ENCODE measurements at places on chromosomes 11 and 22.

DNA sequence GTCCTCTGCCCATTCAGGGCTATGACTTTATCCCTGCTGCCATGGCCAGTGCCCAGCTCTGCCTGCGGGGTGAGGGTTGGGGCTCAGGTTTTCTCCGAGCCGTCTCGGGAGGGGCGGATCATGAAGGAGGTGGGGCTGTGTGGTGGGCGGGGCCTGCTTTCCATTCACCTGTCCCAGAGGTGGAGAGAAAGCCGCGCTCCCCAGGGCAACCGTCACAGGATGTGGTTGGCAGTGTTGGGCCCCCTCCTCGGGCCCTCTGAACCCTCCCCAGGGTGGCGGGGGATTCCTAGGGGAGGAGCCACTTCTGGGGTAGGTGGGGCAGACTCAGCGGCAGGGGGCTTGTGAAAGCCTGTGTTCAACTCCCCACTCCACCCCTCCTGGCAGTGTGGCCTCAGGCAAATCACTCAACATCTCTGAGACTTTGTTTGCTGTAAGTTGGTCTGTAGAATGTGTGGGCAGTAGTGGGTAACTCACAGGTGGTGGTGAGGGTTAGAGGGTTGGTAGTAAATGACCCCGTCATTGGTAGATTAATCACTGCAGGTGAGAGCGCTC, 50.3 kb downstream of the CD6 start:
- DNase-seq = no peak

- no peak for DNase-seq
Measured at GRCh38 chr11:128694618-128695481, 978 bp downstream of the FLI1 start.

- DNase-seq = no peak
Measured at GRCh38 chr11:118574636-118575035, 2.4 kb downstream of the ARCN1 start.

DNA sequence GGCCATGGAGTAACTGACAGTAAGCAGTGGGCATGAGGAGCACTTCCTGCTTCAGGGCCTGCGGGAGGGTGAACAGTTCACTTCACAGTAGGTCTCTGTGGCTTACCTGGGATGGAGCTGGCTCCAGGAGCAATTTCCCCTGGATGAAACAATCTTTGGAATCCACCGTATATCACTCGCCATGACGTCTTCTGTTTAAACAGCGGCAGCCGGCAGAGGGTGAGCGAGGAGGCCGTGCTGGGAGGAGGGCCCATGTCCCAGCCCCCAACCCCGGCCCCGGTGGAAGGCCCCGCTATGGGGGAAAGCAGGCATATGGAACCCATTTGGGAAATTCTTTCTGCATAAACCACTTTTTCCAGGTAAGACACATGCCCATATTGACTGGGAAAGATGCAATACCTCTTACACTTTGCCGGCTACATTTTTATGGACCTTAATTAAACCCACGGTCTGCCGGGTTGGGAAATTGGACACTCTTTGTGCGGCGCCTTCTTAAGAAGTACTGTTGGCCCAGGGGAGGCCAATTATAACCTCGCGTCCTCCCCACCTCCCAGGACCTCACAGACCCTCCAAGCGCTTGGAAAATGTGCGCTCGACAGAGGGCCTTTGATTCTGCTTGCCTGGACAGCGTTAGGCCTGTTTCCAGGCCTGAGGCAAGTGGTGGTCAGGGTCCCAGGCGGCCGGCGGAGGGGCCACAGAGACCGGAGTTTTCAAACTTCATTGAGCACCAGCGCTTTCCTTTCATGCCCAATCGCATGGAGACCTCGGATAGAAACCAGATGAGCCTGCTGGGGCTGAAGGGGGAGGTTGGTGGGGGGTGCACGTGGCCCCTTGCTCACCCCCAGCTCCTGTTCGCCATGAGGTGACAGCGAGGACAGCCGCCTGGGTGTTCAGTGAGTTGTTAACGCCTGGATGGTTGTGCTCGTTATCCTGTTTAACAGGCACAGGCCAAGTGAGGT, 40.4 kb downstream of the SMIM38 start:
- no peak for DNase-seq

GRCh38 chr11:95776859-95777258, 12.7 kb downstream of the FAM76B start:
- no peak for DNase-seq

DNA sequence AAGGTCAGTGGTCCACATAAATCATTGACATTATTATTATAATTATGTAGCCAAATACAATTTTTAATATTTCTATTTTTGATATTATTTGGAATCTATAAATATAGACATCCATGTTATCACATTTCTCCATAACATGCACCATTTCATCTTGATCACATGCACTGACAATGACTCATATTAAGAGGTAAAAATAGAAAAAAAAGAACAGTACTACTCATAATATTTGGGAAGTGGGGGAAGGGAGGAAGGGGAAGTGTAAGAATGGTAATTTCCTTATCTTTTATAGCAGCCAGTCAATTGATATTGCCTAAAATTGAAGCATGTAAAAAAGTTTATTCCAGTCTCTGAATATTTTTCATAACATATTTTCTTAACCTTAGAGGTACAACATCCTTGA, 72.3 kb downstream of the ADM start:
- DNase-seq = no peak

GRCh38 chr11:70131606-70132190, 53.6 kb downstream of the ANO1 start:
- no peak for DNase-seq

GRCh38 chr22:17842386-17842785, 68.1 kb upstream of the BID start:
- DNase-seq = no peak

- DNase-seq = no peak
Measured at GRCh38 chr11:75565221-75565814, 3.3 kb downstream of the SERPINH1 start.

DNA sequence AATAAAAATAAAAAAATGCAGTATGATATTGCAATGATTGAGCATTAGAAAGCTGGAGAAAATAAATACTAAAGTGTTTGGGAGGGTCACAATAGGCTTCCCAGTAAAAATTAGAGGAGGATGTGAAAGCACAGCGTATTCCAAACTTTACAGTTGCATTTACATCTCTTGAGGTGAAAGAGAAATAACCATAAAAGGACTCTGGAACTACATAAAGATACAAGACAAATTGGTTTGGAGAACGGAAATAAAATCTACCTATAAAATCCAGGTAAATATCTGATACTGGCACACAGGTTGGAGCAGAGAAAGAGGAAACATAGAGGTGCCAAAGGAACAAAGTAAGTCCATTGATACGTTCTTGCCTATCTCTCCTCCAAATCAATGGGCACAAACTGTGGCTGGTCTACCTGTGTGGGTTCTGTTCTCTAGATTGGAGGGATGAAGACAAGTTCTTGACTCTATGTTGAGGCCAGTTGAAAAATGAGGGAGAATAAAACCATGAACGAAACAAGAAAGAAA, at the start of gene MS4A12:
Gene MS4A12, plus strand, starts transcription at position 291 of the 522 bp plus-strand sequence. CDS start 4,541 bp downstream, outside the sequence.
- no peak for DNase-seq

- no peak for DNase-seq
Measured at GRCh38 chr11:77179681-77180080, 51.6 kb downstream of the MYO7A start.

- DNase-seq = no peak
Measured at GRCh38 chr11:69554849-69555248, 73.4 kb downstream of the LINC01488 start.

DNA sequence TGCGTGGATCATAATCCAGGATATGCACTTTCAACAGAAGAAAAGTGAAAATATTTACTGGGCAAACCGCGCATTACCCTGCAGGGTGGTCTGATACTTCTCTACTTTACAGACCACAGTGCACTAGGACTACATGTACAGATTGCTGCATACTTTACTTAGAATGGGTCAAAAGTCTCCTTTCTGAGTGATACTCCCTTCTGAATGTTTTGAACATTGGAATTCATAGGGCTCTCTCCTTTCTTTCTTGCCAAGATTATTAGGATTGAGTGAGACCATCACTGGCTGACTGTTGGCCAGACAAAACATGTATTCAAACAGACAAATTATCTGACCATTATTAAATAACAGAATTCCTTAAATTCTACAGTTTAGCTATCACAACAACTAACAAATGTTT, 6.6 kb upstream of the FIBIN start:
- no peak for DNase-seq

DNA sequence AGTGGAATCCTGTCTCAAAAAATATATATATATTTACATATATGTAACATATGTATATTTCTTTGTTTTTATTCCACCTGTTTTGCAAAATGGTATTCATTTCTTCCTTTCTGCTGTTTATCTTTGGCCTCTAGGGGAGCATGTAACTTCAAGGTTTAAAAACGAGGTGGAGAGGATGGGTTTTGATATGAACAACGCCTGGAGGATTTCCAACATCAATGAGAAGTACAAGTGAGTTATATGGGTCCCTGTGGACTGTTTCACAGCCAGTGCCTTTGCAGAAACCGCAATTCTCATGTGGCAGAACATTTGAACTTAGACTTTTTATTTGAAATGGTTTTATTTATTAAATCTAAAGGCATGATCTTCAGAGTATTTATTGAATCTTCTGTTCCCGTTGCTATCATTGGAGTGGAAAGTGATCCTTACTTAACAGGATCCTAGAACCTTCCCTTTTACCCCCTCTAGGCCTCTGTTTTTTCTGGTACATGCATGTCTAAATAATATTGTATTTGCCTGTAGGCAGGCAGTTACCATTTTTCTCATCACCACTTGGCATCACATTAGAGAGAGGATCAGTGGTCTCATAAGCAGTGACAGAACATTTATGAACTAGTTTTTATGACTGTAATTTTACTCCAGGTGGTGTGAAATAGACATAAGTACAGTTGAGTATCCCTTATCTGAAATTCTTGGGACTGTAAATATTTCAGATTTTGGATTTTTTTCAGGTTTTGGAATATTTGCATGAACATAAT, 81.5 kb upstream of the HORMAD2 start:
- DNase-seq = no peak

GRCh38 chr11:132060567-132060966, 690.2 kb downstream of the NTM start:
- no peak for DNase-seq

DNA sequence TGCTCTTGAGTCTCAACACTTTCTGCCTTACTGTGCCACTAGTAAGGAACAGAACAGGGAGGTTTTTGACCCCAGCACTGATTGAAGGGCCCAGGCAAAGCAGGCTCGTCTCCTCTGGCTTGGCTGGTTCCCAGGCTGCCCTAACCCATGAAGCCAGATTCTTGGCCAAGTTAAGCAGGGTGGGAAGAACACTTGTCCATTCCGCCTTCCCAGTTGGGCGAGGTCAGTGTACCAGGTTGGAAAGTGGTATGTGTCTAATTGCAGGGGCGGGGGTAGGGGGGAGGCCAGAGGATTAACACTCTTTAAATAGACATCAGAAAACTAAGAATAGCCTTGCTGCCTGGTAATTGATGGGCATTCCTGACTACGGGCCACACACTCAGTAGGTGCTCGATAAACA, 14.4 kb downstream of the TIMP3 start:
- no peak for DNase-seq

DNA sequence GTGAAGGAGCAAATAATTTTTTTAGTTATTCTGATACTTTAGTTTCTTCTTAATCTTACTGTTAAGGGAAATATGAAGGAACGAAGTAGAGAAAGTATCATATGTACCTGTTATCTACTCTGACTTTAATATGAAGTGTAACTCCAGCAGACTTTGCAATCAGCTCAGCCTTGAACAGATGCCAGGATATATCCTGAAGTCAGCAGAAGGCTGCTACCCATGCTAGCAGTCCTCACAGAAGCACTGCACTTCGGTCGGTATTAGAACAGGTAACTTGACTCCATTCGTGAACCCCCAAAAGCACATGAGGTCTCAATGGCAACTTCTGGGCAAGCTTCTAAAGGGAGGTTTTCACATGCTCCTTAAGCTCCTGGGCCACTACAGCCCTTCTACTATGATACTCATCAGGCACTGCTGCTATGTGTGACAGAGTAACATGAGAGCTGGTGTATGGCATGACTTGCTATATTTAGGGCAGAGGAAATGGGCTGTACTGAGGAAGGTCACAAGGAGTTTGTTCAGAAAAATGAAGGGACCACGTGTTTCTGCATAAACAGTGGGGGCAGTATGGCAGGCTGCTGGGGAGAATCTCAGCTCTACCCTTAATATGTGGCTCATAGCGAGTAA, 344.1 kb downstream of the SOX6 start:
- no peak for DNase-seq

GRCh38 chr11:13324141-13324540, 46.6 kb downstream of the BMAL1 start:
- DNase-seq = no peak

GRCh38 chr11:16841984-16842383, 103.5 kb downstream of the C11orf58 start:
- DNase-seq = no peak

DNA sequence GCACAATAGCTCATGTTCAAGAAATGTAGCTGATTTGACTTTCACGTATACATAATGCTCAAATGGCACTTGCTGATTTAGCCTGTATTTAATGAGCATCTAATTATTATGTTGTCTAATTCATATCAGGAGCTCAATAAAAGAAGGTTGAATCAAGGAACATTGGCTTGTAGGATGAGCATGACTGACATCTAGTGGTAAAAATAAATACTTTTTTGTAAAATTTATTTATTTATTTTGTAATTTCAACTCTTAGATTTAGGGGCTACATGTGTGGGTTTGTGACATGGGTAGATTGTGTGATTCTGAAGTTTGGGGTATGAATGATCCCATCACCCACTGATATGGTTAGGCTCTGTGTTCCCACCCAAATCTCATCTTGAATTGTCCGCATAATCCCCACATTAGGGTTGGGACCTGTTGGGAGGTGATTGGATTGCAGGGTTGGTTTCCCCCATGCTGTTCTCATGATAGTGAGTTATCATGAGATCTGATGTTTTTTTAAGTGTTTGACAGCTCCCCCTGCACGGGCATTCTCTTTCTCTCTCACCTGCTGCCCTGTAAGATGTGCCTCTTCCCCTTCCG, 1.7 kb upstream of the OR52E5 start:
- DNase-seq = no peak

- no peak for DNase-seq
Measured at GRCh38 chr11:78752494-78752893, 177.8 kb upstream of the NARS2 start.

DNA sequence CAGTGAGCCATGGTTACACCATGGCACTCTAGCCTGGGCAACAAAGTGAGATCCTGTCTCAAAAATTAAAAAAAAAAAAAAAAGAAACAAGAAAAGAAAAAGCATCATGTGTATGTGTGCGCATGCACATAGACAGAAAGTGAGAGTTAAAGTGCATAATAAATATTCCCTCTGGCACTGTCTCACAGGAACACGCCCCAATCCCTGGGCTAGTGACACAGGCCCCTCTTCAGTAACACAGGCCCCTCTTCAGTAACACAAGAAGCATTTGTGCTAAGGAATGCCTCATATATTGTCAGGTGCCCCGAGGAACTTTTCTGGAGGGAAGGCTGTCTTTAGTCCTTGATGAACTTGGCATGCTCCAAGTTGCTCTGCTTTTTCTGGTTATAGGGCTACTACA, 57.5 kb downstream of the RPL27A start:
- DNase-seq = no peak

GRCh38 chr11:117903505-117904382, 25.5 kb downstream of the TMPRSS13 start:
- DNase-seq = no peak

- DNase-seq = no peak
Measured at GRCh38 chr22:45891021-45891421, 85.9 kb downstream of the WNT7B start.
